ENCODE measurements at places on chromosomes 7 and 10. TPM values are rescaled to one million over a fixed set of nuclear protein-coding genes. Genes with fewer than 3 reads are reported as not detected.

TRIM50 gene
- 0.21 TPM for total RNA-seq

NET1 gene
- total RNA-seq: 108 TPM

ABCB4 gene
- 1.2 TPM for total RNA-seq

DPP6 gene
- total RNA-seq: 2.4 TPM

C7orf57 gene
- total RNA-seq: 0.21 TPM

All from urinary bladder (tissue), 4 donors.